ENCODE measurements at places on chromosomes 1 and 21.

- DNase-seq: no peak
Observed at GRCh38 chr1:211326528-211327345, at the start of gene TRAF5. TSS of gene TRAF5 (plus strand) at chr1:211326833. CDS start at chr1:211353240, 26,407 bp downstream.

DNA sequence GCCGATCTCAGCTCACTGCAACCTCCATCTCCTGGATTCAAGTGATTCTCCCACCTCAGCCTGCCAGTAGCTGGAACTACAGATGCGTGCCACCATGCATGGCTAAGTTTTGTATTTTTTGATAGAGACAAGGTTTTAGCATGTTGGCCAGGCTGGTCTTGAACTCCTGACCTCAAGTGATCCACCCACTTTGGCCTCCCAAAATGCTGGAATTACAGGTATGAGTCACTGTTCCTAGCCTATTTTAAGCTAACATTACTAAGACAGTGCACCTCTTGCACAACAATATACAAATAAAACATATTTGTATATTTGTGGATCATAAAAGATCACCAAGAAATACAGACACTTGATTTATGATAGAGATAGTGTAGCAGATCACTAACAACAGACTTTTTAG lies 139.1 kb downstream of the DUSP10 start:
- DNase-seq: peak; percentile 27

- DNase-seq: no peak
Observed at GRCh38 chr1:196063294-196063693, 544.9 kb downstream of the KCNT2 start.

- no peak for DNase-seq
Observed at GRCh38 chr1:209485167-209485566, 98.3 kb upstream of the CAMK1G start.

GRCh38 chr21:37413553-37414291 lies 47.1 kb downstream of the DYRK1A start:
- DNase-seq: no peak

GRCh38 chr1:91753878-91754277 lies 132.1 kb downstream of the TGFBR3 start:
- no peak for DNase-seq

GRCh38 chr21:42254651-42255601 lies 36.0 kb downstream of the ABCG1 start:
- DNase-seq: no peak

DNA sequence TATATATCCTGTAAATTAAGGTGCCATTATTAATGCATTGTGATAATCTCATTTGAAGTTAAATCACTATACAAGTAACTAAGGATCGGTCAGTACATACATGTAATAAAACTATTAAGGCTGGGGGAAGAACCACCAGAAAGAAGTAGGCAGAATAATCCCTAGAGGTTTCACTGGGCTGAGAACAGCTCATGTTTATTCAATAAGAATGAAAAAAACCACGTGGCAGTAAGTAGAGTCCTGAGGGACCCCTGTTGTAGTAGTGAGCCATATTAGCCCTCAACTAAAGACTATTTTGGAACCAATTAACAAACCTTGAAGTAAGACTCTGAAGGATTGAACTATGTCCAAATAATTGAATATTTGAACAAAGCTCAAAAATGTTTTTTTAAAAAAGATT lies 46.9 kb upstream of the ADAM30 start:
- DNase-seq: no peak

GRCh38 chr1:17207046-17207445 lies 2.1 kb downstream of the PADI1 start:
- DNase-seq: no peak

DNA sequence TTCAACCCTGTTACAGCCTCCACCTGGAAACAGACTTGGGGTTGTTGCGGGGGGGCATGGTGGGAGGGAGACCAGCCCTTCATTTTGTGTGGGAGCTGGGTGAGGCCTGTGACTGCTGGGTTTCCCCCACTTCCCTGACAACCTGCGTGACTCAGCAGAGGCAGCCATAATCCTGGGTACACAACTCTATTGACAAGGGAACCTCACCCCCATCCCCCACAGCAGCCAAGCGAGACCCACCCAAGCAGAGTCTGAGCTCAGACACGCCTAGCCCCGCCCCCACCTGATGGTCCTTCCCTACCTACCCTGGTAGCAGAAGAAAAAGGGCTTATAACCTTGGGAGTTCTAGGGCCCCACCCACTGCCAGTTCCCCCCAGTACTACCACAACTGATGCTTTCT lies 8.0 kb upstream of the CCDC190 start:
- no peak for DNase-seq
